ENCODE measurements at places on chromosomes 6 and 20. TPM values are rescaled to one million over a fixed set of nuclear protein-coding genes. Genes with fewer than 3 reads are reported as not detected.

SLC16A10 gene
- total RNA-seq, result 5.4 TPM

CRISP2 gene
- total RNA-seq, result not detected

ENPP1 gene
- total RNA-seq, result 14.7 TPM

ARMH2 gene
- total RNA-seq, result not detected

ZNF334 gene
- 5.4 TPM for total RNA-seq

HCK gene
- total RNA-seq, result 10.1 TPM

THEMIS gene
- 5.6 TPM for total RNA-seq

TFAP2D gene
- total RNA-seq, result not detected

LPA gene
- total RNA-seq, result 0.49 TPM

SLC32A1 gene
- not detected for total RNA-seq

PI3 gene
- total RNA-seq, result 234 TPM

WFDC2 gene
- total RNA-seq, result 2.2 TPM

DDR1 gene
- 71.5 TPM for total RNA-seq

DNA sequence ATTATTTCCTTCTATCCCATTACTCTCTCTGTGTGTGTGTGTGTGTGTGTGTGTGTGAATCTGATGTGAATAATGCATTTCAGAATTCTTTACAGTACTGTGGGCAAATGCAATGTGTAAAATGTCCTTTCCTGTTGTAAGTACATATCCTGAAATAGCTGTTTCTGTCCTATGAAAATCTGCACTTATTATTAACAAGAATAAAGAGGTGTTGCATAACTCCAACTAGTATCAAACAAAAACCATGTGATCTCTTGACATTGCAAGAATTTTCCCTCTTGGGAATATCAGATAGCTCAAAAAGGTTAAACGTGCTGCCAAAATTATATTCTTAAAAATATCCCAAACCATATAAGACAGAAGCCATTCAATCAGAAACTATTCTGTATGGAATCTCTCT, 52.0 kb downstream of the LGSN start:
- no peak for DNase-seq
- no peaks in the 10 kb centered on the region for H3K27me3 ChIP-seq
- no peak overlapping the region for H3K27ac ChIP-seq
- no peaks in the 10 kb centered on the region for H3K4me1 ChIP-seq
- H3K36me3 ChIP-seq, result no peaks in the 10 kb centered on the region

DNA sequence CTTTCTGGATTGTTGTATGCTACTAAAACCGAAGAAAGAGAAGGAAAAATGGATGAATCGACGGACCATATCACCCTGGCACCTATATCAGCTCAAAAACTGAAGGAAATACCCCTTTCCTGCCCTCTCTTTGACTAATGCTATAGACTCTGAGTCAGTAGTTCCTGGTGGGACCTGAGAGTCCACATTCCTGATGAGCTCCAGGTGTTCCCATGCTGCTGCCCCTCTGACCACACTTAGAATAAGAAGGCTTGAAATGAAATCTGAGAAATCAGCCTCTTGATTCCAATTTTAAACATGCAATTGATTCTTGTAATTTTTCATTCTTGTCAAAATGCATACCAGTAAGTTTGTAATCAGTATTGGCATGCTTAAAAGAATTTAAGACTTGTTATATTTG, 75.2 kb downstream of the PRL start:
- H3K36me3 ChIP-seq, result no peaks in the 10 kb centered on the region
- H3K27me3 ChIP-seq, result no peaks in the 10 kb centered on the region
- no peak overlapping the region for H3K27ac ChIP-seq

- no peak overlapping the region for H3K4me3 ChIP-seq
- H3K36me3 ChIP-seq, result no peaks in the 10 kb centered on the region
- no peaks in the 10 kb centered on the region for H3K4me1 ChIP-seq
- no peak for DNase-seq
Measured at GRCh38 chr6:96391776-96392360, 129.7 kb upstream of the UFL1 start.

GRCh38 chr20:43667341-43668132, 623 bp downstream of the MYBL2 start:
- no peak for DNase-seq
- no peak overlapping the region for H3K27ac ChIP-seq
- peak overlapping the region; percentile 39 for H3K4me3 ChIP-seq
- H3K4me1 ChIP-seq, result peaks cover 8% of the 10 kb centered on the region

GRCh38 chr6:21133901-21134300, 459.6 kb upstream of the SOX4 start:
- no peaks in the 10 kb centered on the region for H3K36me3 ChIP-seq
- H3K4me1 ChIP-seq, result peaks cover 3% of the 10 kb centered on the region
- H3K27me3 ChIP-seq, result no peaks in the 10 kb centered on the region

DNA sequence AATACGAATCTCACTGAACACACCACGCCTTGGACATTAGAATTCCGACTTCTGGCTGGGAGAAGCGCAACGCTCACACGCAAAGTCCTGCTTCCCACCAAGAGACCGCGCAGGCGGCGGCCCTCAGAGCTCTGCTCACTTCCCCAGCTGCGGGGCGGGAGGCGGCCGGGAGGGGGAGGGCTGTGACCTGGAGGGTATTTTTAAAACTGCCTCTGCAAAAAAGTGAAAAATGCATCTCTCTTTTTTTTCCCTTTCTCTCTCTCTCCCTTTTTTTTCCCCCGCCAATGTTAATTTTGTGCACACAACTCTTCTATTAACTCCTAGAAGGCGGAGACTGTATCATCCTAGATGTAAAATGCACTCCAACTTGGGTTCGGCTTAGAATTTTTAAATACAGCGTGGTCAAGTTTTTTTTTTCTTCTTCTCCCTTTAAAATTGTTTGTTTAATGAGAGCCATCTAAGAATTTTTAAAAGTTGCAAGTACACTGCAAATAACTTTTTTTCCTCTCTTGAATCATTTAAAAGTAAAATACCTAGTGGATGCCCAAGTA, 66.4 kb downstream of the STX11 start:
- no peak for DNase-seq
- H3K36me3 ChIP-seq, result no peaks in the 10 kb centered on the region
- H3K4me1 ChIP-seq, result peaks cover 11% of the 10 kb centered on the region
- peak overlapping the region; percentile 92 for H3K27ac ChIP-seq

DNA sequence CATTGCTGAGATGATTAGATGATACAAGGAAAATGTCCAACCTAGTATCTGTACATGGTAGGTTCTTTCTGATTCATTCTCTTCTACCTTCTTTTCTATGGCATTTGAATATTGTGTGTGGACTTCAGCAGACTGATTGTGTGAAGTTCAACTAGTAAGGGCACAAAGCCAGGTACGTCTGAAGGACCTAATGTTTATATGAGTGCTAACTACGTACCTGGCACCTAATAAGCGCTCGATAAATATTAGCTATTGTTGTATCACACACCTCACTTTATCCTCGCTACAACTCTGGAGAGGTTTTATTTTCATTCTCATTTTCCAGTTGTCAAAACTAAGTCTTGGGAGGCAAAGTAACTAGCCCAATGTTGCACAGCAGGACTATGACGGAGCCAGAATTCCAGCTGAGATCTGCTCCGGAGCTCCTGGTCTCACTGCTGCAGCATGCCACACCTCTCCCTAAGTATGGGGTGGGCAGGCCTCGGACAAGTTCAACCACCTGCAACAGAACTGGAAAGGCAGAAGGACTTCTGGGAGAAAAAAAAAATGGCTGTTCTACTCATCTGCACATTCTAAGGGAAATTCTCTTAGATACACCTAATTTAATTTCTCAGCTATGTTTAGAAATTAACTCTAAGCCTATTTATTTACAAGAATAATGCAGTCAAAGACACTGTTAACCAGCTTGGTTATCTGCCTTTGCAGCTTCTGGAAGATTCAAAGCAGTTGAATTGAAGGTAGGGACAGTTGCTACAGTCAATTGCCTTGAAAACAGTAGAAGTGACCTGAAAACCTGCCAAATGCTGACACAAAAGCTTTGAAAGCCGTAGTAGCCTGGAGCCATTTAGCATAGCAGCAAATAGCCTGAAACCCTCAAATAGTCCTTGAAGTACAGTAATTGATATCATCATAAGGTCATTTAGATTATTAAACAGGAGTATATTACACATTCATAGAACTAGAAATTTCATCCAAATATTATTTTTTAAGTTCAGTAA, 165.0 kb downstream of the PDE7B start:
- H3K4me3 ChIP-seq, result no peak overlapping the region
- no peaks in the 10 kb centered on the region for H3K27me3 ChIP-seq
- H3K36me3 ChIP-seq, result no peaks in the 10 kb centered on the region
- no peaks in the 10 kb centered on the region for H3K4me1 ChIP-seq
- DNase-seq, result no peak

- no peak overlapping the region for H3K27ac ChIP-seq
- no peaks in the 10 kb centered on the region for H3K27me3 ChIP-seq
- H3K36me3 ChIP-seq, result no peaks in the 10 kb centered on the region
- DNase-seq, result no peak
- peaks cover 26% of the 10 kb centered on the region for H3K4me1 ChIP-seq
Measured at GRCh38 chr6:17688481-17688880, 18.2 kb downstream of the NUP153 start.

DNA sequence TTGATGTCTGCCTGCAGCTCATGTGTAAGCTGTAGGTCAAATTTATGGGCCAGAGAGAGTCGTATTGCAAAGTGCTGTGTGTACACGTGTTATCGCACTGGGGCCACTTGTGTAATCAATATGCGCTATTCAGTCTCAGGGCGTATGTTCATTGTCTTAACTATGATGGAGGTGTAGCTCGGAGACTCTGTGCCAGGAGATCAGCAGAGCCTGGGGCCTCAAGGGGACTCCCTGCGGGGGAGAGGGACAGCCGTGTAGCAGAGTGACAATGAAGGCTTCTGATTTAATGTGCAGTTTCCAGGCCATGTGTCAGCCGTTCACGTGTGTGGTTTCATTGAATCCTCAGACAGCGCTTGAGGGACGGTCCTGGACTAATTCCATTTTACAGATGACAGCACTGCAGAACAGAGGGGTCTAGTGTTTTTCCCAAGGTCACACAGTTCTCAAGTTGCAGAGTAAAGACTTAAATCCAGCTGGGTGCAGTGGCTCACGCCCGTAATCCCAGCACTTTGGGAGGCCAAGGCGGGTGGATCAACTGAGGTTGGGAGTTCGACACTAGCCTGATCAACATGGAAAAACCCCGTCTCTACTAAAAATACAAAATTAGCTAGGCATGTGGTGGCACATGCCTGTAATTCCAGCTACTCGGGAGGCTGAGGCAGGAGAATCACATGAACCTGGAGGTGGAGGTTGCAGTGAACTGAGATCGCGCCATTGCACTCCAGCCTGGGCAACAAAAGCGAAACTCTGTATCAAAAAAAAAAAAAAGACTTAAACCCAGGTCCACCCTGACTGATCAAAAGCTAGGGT, 242.5 kb downstream of the PREX1 start:
- H3K27ac ChIP-seq, result no peak overlapping the region
- no peak overlapping the region for H3K4me3 ChIP-seq
- H3K36me3 ChIP-seq, result no peaks in the 10 kb centered on the region
- DNase-seq, result no peak
- H3K27me3 ChIP-seq, result no peaks in the 10 kb centered on the region

DNA sequence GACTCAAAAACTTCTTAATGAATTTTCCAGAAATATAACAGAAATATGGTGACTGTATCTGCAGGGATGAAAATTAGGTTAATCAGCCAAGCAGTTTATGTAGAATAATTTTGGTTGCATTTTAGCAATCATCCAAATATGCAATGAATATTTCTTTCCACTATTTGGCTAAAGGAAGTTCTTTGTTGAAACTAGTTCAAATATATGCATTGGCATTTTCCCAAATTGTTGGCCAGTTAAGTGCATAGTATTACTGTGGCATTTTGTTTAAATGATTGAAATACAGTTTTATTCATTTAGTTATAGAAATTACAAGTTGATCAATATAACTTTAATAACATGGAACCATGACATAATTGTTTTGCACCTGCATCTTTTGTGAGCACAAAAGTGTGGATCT, 115.5 kb downstream of the DOK5 start:
- H3K27ac ChIP-seq, result no peak overlapping the region
- DNase-seq, result no peak
- H3K27me3 ChIP-seq, result no peaks in the 10 kb centered on the region
- H3K4me1 ChIP-seq, result no peaks in the 10 kb centered on the region
- H3K4me3 ChIP-seq, result no peak overlapping the region

- no peaks in the 10 kb centered on the region for H3K36me3 ChIP-seq
- DNase-seq, result no peak
- no peak overlapping the region for H3K27ac ChIP-seq
- no peak overlapping the region for H3K4me3 ChIP-seq
- H3K27me3 ChIP-seq, result no peaks in the 10 kb centered on the region
Measured at GRCh38 chr20:4774207-4774606, 52.5 kb downstream of the PRND start.

GRCh38 chr6:153621491-153621890, 417.5 kb upstream of the OPRM1 start:
- no peak overlapping the region for H3K27ac ChIP-seq
- H3K27me3 ChIP-seq, result no peaks in the 10 kb centered on the region
- no peak for DNase-seq
- H3K4me1 ChIP-seq, result no peaks in the 10 kb centered on the region
- no peaks in the 10 kb centered on the region for H3K36me3 ChIP-seq
- H3K4me3 ChIP-seq, result no peak overlapping the region

- H3K27ac ChIP-seq, result no peak overlapping the region
- no peak for DNase-seq
- no peaks in the 10 kb centered on the region for H3K4me1 ChIP-seq
- no peak overlapping the region for H3K4me3 ChIP-seq
- no peaks in the 10 kb centered on the region for H3K36me3 ChIP-seq
Measured at GRCh38 chr6:82818727-82819126, 246.9 kb downstream of the UBE3D start.

- H3K27me3 ChIP-seq, result no peaks in the 10 kb centered on the region
- H3K4me1 ChIP-seq, result no peaks in the 10 kb centered on the region
- no peak overlapping the region for H3K4me3 ChIP-seq
- H3K27ac ChIP-seq, result no peak overlapping the region
- no peak for DNase-seq
Measured at GRCh38 chr20:8735014-8735413, 333.9 kb upstream of the PLCB4 start.

- no peak for DNase-seq
- peaks cover 5% of the 10 kb centered on the region for H3K4me1 ChIP-seq
- H3K27me3 ChIP-seq, result no peaks in the 10 kb centered on the region
- no peak overlapping the region for H3K4me3 ChIP-seq
Measured at GRCh38 chr20:35514371-35514932, 15.0 kb downstream of the C20orf173 start.

DNA sequence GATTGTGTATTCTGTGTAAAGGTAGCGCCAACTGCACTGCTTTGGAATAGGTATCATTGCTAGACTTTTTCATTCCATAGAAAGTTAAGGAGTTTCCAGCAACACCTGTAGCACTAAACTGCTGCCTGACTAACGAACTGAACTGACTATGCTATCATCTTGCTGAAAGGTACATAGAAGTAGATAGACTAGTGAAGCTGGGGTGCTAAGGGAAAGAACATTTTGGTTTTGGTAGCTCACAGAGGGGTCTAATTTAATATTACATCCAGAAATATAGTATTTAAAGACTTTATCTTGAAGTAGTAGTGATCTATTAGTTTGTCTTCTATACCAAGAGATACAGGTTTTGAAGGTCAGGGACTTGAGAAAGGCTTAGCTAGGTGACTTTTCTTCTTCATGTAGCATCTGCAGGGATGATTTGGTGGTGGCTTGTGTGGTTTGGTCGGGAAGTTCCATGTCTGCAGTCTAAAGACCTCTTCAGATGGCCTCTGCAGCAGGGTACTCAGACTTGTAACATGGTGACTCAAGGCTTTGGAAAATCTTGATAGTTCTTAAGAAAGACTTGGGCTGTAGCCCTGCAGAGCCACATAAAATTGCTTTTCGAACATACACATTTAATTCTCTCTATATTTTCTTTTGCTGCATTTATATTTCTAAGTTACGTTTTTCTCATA, 10.2 kb downstream of the SENP6 start:
- no peaks in the 10 kb centered on the region for H3K36me3 ChIP-seq
- H3K27ac ChIP-seq, result peak overlapping the region; percentile 66
- H3K27me3 ChIP-seq, result no peaks in the 10 kb centered on the region
- H3K4me3 ChIP-seq, result no peak overlapping the region

- no peaks in the 10 kb centered on the region for H3K36me3 ChIP-seq
- H3K27me3 ChIP-seq, result no peaks in the 10 kb centered on the region
- DNase-seq, result peak; percentile 42
- no peaks in the 10 kb centered on the region for H3K4me1 ChIP-seq
- no peak overlapping the region for H3K27ac ChIP-seq
Measured at GRCh38 chr20:16257813-16258430, 315.3 kb downstream of the KIF16B start.

All from vagina (tissue), 2 donors.